ENCODE measurements at places on chromosomes 12 and 14. TPM values are rescaled to one million over a fixed set of nuclear protein-coding genes. Genes with fewer than 3 reads are reported as not detected.
A peak's percentile ranks its signal among the peaks of the same experiment; 100 is the strongest.

The GPR132 gene
- 3.1 TPM for total RNA-seq

The SMAGP gene
- total RNA-seq = 88.6 TPM

The CCDC92 gene
- total RNA-seq = 17.7 TPM

The OTUB2 gene
- total RNA-seq = 3.5 TPM

The DEPDC4 gene
- 1.1 TPM for total RNA-seq

The MDP1 gene
- 11.1 TPM for total RNA-seq

DNA sequence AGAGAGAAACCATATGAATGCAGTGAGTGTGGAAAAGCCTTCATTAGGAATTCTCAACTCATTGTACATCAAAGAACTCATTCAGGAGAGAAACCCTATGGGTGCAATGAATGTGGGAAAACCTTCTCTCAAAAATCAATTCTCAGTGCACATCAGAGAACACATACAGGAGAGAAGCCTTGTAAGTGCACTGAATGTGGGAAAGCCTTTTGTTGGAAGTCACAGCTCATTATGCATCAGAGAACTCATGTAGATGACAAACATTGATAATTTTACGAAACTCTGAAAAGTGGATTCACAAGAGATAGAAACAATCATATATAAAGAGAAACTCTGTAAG, 22.9 kb downstream of the ZNF268 start:
- DNase-seq = no peak

GRCh38 chr12:100867639-100868393, 73.2 kb downstream of the ANO4 start:
- peak; percentile 12 for DNase-seq
